ENCODE measurements at places on chromosomes 16 and 17.

- DNase-seq = no peak
These were observed 17.4 kb downstream of the TNFRSF13B start for GRCh38 chr17:16954521-16954920.

DNA sequence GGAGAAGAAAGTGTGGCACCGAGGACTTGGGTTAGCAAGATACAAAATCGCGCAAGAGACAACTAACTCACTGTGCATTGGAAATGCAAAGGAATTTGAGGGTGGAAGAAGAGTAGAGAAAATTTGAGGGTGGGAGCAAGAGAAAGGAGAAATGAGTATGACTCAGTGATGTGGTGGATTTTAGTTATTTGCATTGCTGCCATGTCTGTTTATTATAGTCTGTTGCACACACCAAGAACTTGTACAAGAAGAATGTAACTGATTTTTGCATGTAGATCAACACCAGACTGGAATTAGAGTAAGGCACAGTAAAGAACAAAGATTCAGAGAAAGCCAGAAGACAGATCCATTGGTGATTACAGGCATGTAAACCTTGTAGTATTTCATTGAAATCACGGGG is 71.6 kb upstream of the SMIM36 start:
- no peak for DNase-seq

- no peak for DNase-seq
These were observed 140.6 kb downstream of the PARN start for GRCh38 chr16:14489460-14489859.

GRCh38 chr17:39970157-39970692 is 7.4 kb downstream of the GSDMA start:
- DNase-seq = no peak

GRCh38 chr17:6061290-6061689 is 8.9 kb upstream of the WSCD1 start:
- no peak for DNase-seq

DNA sequence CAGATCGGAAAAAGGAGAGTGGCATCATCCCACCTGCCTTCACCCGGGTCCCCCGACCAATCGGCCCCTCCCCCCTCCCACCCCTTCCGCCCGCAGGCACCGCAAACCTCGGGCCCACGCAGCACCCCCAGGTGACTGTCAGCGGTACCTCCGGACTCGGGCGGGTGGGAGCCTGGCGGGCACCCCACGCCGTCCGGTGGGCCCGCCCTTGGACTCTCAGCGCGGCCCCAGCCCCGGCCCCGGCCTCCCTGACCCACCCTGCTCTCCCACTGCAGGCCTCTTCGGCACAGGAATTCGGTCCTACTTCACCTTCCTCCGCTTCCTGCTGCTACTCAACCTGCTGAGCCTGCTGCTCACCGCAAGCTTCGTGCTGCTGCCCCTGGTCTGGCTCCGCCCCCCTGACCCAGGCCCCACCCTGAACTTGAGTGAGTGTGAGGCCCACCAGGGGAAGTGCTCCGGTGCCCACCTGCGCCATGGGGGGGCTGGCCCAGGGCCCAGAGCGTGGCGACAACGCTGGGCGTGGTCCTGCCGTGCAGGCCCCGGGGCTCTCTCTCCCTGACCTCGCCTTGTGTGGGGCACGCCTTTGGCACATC is 1.6 kb downstream of the TMC8 start:
- DNase-seq = peak; percentile 83

- DNase-seq = peak; percentile 31
These were observed 3.5 kb upstream of the RRAD start for GRCh38 chr16:66928702-66929388.

- DNase-seq = no peak
These were observed 18.4 kb downstream of the SAP30BP start for GRCh38 chr17:75685499-75685898.

GRCh38 chr17:13678841-13679240 is 77.1 kb upstream of the HS3ST3A1 start:
- no peak for DNase-seq

GRCh38 chr17:29190039-29190438 is 9.8 kb upstream of the MYO18A start:
- no peak for DNase-seq

GRCh38 chr16:61654962-61655361 is 381.3 kb downstream of the CDH8 start:
- DNase-seq = no peak

GRCh38 chr17:77480199-77480508 is 339.4 kb downstream of the SEC14L1 start:
- no peak for DNase-seq
